ENCODE measurements at places on chromosomes 16 and 17.

GRCh38 chr16:3198334-3199072, 10.5 kb downstream of the OR1F1 start:
- DNase-seq, result no peak

DNA sequence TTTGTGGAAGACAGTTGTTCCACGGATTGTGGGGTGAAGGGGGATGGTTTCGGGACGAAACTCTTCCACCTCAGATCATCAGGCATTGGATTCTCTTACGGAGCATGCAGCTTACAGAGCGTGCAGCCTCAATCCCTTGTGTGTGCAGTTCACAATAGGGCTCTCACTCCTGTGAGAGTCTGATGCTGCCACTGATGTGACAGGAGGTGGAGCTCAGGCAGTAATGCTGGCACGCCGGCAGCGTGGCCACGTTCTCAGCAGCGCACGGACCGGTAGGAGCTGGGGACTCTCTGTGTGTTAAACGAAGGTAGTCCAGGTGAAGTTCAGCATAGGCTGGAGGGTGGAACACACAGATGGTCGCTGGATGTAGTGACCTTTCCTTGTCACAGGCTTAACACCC, 37.8 kb downstream of the SEC14L1 start:
- no peak for DNase-seq

- DNase-seq, result no peak
These were observed 664.6 kb upstream of the CA10 start for GRCh38 chr17:52823155-52823554.

DNA sequence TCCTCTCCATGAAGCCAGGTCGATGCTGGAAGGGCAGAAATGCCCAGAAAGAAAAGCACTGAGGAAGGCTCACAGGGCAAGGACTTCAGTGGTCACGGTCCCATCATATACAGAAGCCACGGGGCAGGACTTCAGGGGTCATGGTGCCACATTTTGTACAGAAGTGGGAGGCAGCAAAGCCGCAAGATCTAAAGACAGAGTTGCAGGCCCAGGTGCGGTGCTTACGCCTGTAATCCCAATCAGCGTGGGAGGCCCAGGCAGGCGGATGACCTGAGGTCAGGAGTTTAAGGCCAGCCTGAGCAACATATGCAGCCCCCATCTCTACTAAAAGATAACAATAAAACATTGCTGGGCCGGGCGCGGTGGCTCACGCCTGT, 96.0 kb downstream of the NXN start:
- no peak for DNase-seq

GRCh38 chr16:82728901-82729300, 102.1 kb downstream of the CDH13 start:
- DNase-seq, result no peak

- DNase-seq, result no peak
These were observed 185.4 kb downstream of the SEC14L1 start for GRCh38 chr17:77326076-77326591.

DNA sequence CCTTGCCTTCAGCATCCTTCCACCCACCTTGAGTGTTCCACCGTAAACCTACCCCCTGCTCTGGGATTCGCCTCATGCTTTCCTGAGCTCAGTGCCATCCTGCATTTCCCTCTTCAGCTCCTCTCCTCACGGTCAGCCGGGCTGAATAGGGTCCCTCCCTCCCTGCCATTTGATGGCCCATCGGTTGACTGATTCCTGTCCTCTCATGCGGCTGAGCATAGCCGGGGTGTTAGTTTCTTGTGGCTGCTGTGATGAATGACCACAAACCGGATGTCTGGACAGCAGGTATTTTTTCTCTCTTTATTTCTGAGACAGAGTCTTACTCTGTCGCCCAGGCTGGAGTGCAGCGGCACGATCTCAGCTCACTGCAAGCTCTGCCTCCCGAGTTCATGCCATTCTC, 44.1 kb upstream of the MGAT5B start:
- DNase-seq, result no peak

DNA sequence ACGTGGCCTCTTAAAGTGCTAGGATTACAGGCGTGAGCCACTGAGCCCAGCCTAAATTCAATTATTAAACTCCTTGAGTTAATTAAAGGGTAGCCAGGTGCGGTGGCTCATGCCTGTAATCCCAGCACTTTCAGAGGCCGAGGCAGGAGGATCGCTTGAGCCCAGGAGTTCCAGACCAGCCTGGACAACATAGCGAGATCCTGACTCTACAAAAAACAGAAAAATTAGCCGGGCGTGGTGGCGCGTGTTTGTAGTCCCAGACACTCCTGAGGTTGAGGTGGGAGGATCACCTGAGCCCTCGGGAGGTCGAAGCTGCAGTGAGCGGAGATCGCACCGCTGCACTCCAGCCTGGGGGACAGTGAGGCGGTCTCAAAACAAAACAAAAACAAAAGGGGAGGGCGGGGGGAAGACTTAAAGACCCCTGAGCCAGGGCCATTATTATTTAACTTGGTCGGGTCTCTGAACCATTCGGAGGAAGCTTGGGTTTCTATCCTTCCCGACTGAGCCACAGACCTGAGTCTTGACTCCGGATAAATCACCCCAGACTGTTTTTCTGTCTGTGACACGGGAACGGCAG, 19.5 kb downstream of the BCL7C start:
- no peak for DNase-seq

DNA sequence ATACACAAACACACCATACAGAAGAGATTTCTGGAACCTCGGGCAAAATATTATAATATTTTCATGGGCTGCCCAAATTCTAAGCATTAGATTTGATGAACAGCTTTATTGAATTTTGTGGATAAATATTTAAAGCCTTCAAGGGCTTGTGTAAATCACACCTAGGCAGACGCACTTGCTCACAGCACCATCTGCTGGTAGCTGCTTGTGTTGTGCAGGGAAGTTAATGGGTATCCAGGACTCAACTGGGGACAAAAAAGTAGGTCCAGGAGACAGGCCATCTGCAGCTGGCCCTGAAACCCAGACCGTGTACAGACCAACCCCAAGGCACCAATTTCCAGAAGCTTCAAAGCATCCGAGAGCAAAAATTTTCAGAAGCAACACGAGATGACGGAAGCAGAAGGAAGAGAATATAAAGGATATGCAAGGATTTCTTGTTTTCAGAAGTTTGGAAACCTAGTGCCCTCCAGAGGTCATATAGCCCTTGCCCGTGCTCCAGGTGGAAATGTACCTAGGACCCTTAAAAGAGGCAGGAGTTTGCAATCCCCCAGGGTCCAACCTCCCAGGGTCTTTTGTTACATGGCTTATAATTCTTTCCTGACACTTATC, 140.0 kb downstream of the CHD9NB start:
- DNase-seq, result no peak

- no peak for DNase-seq
These were observed 5.6 kb downstream of the NFE2L1 start for GRCh38 chr17:48053758-48054237.
